Esophagus squamous epithelium (tissue), 5 donors: ENCODE measurements at places on chromosomes 12 and 14.

- DNase-seq, result no peak
Measured at GRCh38 chr12:107399046-107399445, 286.6 kb upstream of the PWP1 start.

DNA sequence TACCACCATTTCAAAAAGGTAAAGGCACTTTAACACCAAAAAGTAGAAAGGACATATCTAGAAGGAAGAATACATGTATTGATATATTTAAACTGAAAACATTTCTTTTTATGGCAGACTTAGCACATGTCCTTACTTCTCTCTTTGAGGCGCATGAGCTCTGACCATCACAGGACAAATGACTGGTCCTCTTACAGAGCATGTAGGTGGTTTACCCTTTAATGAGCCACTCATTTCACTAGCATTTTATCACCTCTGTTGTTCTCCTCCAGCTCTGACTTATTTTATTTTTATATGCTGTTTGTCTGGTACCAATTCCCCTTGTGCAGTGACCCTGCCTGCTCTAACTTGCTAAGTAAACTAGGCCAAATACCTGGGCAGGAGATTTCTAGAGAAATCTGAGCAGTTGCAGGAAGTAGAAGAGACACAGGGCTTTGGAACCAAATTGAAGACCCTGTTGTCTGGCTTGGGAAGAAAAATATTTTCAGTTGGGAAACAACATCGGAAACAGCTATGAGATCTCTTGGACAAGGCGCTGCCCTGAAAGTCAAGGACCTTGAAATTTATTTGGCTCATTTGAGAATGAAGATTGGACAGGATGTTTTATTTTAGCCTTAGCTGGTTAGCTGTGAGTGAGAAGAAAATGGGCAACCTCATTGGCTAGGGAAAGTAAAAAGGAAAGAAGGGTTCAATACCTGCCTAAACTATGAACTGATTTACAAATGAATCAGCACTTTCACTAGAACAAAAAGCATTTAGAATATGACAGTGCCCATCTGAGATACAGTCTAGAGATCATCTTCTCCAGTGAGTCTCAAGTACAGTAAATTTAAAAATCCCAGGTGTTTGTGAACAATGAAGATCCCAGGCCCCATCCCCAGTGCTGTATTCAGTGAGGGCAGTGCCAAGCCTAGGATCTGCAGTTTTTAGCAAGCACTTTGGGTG is 374.4 kb downstream of the ZFP36L1 start:
- DNase-seq, result no peak

- DNase-seq, result no peak
Measured at GRCh38 chr12:132665794-132666193, 21.3 kb downstream of the POLE start.

GRCh38 chr14:39217214-39217879 is 16.4 kb upstream of the MIA2 start:
- no peak for DNase-seq

DNA sequence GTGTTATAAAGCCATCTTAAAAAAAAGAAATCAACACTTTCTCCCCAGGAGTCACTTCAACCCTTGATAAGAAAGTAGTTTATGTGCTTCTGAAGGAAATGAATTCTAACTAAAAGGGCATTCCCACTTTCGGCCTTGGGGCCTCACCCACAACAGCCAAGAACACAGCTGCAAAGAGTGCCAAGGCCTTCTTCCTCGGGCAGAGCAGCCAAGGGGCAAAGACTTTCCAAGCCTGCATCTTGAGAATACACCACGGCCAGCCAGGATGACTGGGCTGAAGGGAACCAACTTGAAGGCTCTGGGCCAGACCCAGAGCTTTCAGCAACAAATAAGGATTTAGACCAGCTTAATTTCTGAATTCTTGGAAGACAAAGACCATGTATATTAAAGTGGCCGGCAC is 60.4 kb upstream of the FOXN3 start:
- DNase-seq, result no peak

GRCh38 chr12:115598871-115599811 is 678.4 kb downstream of the MED13L start:
- no peak for DNase-seq

- no peak for DNase-seq
Measured at GRCh38 chr12:107590413-107590812, 95.2 kb upstream of the PWP1 start.
